Nucleus accumbens (tissue), 56 donors: ENCODE measurements at places on chromosomes 2 and 18.

DNA sequence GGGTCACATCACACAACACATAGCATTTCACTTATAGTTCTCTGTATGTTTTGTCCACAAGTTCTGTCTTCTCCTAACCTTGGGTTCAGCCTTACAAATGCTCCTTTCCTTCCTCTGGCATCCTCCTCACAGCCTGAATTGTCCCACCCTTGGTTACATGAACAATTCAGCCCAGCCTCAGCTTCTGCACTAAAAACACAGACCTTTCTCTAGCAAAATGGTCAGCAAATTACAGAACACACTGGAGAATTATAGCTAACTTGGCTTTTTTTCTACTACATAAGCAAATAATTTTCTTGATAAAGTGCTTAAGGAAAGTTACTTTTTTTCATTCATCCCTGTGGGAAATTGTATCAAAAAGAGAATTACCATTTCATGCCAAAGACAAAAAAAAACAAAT, 94.8 kb upstream of the COL5A2 start:
- no peak for DNase-seq

- DNase-seq, result no peak
Observed at GRCh38 chr2:210063306-210063705, 60.9 kb downstream of the RPE start.

GRCh38 chr2:237383991-237384671, 29.8 kb downstream of the COL6A3 start:
- no peak for DNase-seq

- no peak for DNase-seq
Observed at GRCh38 chr2:11930211-11930761, 183.9 kb downstream of the LPIN1 start.

GRCh38 chr2:134682726-134683125, 36.1 kb downstream of the TMEM163 start:
- no peak for DNase-seq

DNA sequence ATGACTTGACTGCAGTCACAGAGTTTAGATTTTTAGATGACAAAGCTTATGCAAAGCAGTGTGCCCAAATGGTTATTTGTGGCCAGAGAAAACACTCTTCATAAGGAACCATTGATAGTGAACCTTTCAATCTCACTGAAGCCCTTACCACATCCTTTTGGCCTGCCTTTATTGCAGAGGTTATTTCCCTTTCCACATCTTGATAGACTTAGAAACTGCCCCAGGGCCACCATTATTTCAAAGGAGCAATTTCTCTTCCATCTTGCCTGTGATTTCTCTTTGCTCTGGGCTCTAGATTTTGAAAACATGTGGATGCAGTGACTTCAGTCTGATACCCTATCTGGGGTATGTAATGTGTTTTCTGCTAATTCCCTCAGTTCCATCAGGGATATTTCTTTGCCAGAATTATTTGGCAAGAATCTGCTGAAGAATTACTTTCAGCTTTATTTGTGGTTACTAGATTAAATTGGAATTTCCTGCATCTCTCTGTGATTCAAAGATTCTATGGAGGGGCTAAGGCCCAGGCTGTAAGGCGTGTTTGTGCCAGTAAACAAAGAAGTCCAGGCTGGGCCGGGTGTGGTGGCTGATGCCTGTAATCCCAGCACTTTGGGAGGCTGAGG, 51.0 kb downstream of the MOGAT1 start:
- no peak for DNase-seq

DNA sequence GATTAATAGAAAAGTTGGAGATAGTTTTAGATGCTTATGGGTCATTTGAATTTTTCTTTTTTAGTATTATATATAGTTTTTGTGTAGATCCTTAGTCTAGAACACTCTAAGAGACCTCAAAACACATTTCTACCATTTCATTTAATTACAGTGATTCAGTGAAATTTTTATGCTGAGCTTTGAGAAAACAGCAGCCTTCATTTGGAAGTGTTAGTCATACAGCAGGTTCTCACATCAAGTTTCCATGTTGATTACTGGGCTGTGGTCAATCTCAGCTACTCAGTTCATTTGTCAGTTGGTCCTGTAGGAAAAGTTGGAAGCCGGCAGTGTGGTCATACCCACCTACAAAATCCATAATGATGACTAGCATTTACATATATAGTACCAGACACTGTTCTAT, 37.9 kb downstream of the MAP3K19 start:
- DNase-seq, result no peak

DNA sequence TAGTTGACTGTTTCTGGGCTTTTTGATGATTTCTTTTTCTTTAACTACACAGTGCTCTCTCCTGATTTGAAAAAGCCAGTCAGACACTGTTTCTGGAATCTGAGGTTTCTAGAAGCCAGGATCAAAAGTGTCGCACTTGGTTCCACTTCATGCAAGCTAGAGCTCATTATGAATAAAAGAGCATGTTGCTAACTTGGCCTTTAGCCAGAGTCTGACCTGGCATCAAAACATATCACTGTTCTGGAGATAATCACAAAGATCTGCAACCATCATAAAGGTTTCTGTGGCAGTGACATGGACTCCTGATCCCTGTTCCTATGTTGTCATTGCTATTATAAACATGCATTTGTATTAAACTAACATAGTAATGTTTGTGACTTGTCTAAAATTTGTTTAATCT, 76.1 kb upstream of the MAPRE2 start:
- DNase-seq, result no peak

GRCh38 chr2:216044883-216045486, 31.6 kb upstream of the MREG start:
- DNase-seq, result no peak

- DNase-seq, result no peak
Observed at GRCh38 chr2:56410140-56410539, 226.3 kb downstream of the CCDC85A start.

DNA sequence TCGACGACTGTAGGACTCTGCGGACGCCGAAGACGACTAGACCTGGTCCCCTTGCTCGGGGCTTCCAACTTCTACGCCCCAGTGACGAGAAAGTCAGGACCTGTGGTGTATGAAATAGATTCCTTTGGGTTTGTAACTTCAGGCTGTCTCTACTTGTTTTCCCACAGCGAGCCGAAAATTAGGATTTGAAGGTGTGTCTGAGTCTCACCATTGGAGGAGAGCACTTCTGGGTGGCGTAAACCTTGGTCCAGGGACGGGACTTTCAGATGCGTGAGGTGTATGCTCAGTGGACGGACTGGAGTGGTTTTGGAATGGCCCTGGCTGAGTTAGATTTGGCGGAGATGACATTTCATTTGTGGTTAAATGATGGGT, 1.3 kb downstream of the BIRC6 start:
- DNase-seq, result no peak

GRCh38 chr2:85697096-85697495, 2.9 kb downstream of the GNLY start:
- no peak for DNase-seq

- no peak for DNase-seq
Observed at GRCh38 chr2:190766595-190766994, 114.0 kb upstream of the GLS start.

- DNase-seq, result no peak
Observed at GRCh38 chr2:29767606-29768335, 153.6 kb downstream of the ALK start.

DNA sequence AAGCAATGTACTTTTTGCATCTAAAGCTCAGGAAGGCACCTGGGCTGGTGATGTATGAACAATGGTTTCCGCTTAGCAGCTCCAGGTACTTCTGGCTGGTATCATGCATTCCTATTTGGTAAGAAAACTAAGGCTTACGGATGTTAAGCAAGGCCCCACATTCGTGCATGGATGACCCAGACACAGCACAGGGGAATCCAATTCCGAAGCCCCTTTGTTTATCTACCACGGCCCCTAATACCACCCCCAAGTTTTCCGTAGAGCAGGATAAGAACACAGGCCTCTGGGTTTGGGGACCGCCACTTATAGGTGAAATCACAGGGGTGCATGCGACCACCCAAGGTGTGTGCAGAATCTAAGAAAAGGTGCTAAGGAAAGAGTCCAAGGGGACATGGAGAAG, 192.1 kb upstream of the ID2 start:
- DNase-seq, result no peak

DNA sequence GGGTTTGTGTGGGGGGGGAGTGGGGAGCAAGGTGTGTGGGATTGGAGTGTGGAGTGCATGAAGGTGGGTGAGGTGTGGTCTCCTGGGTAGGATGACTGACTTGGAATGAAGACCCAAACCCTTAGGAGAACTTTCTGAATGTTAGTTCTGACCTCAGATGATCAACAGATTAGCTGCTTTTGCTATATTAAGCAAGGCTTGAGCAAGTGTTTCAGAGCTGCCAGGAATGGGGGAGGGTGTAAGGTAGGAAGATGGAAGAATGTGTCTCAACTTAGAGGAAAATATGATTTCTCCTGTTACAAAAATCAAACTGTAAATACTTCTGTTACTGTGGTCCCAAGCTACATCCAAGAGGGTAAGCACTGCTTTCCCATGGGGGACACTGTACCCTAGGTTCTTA, 273.6 kb downstream of the TGIF1 start:
- no peak for DNase-seq

DNA sequence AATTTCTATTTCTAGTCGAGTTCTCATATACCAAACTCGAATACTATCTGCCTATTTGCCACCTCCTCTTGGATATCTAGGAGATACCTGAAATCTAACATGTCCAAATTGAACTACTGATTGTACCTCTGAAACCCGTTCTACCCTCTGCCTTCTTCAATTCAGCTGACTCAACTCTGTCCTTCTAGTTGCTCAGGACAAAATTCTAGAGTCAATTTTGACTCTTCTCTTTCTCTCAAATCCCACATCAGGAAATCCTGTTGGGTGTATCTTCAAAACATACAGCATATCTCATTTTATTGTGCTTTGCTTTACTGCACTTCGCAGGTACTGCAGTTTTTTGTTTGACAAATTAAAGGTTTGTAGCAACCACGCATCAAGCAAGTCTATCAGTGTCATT, 137.8 kb downstream of the ZAP70 start:
- no peak for DNase-seq

DNA sequence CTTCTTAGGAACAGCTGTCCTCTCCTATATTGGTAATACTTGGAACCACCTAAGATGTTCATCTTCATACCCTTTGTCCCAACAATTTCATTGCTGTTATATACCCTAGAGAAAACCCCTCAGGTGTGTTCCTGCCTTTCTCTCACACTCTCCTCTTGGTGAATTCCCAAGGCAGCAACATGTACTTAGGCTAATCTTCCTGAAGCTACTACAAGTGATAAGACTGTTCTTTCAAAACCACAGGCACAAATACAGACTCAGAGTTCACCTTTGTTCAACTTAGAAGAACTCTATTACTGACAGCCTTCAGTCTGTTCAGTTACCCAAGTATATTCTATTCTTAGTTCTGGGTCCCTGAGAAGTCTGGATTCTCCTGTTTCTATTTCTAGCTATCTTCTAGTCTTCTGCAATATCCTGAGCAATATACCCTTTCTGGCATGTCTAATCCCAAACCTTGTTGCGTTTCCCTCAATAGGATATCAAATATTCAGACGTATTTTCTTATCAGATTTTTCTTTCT, 247.7 kb upstream of the STON1 start:
- no peak for DNase-seq

- DNase-seq, result no peak
Observed at GRCh38 chr2:37583867-37584266, 87.6 kb downstream of the CDC42EP3 start.

- no peak for DNase-seq
Observed at GRCh38 chr2:9145752-9146430, 60.7 kb upstream of the ASAP2 start.

GRCh38 chr2:31541853-31542252, 38.9 kb downstream of the SRD5A2 start:
- no peak for DNase-seq

- DNase-seq, result no peak
Observed at GRCh38 chr18:41529093-41529492, 425.9 kb upstream of the PIK3C3 start.

DNA sequence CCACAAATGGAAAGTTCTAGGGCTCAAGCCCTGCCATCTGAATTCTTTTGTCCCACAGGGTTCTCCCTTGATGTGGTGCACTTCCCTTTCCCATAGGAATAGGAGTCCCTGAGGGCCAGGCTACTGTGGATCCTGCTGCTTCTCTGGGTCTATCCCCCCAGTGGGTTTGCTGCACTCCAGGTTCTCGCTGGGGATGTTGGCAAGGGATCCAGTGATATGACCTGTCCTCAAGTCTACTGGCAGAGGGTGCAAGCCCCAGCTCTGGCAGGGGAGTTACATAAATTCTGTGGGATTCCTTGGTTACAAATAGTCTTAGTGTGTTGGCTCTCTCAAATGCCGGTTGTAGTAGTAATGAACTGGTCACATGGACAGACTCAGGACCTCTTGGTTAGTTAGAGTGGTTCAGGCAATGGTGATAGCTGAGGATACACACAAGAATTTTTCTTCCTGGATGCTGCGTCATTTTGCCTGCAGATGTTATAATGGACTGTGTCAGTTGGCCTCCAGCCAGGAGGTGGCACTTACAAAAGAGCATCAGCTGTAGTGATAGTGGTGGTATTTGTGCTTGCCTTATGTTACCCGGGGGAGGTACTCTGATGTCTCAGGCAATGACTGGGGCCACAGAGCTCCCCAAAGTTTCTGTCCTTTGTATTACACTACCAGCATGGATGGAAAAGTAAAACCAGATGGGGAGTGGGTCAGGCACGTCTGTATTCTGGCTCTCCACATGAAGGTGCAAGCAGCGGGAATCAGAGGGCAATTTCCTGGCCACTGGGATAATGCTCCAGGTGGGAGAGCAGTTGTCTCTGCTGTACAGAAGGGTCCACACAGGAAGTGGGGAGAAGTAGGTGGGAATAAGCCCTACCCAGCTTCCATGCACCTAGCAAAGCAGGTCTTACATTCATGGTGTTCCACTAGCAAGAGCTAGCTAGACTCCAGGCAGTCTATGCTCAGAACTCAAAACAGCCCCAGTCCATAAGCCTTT, 267.9 kb downstream of the SOX11 start:
- DNase-seq, result no peak

- DNase-seq, result no peak
Observed at GRCh38 chr2:22215517-22215916, 1091.7 kb downstream of the TDRD15 start.

GRCh38 chr2:45823723-45824206, 172.3 kb downstream of the PRKCE start:
- DNase-seq, result peak; percentile 65

DNA sequence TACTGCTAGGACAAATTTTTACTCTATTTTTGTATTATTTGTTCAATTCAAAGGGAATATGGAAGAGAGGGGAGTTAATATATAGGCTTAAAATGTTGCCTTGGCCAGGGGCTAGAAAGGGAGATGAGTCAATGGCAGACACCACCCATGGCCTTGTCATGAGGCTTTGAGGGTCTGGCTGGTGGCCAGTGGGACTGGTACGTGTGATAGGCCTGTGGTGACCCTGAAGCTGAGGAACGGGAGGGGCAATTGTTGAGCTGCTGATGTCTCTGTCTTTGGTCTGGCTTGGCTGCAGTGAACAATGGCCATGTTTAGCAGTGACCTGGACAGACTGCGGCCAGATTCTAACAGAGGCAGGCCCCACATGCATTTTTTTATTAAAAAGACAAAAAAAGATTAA, 18.5 kb downstream of the GKN1 start:
- DNase-seq, result no peak

- peak; percentile 12 for DNase-seq
Observed at GRCh38 chr2:232327105-232328031, 51.2 kb upstream of the ALPP start.

GRCh38 chr18:58067601-58068000, 23.6 kb downstream of the NEDD4L start:
- DNase-seq, result no peak

- no peak for DNase-seq
Observed at GRCh38 chr2:239061824-239062570, 214.1 kb downstream of the TWIST2 start.

- no peak for DNase-seq
Observed at GRCh38 chr2:236888794-236889780, 196.6 kb upstream of the COPS8 start.
